ENCODE measurements at places on chromosomes 5 and 9. TPM values are rescaled to one million over a fixed set of nuclear protein-coding genes. Genes with fewer than 3 reads are reported as not detected.

- DNase-seq = no peak
These were observed 4.1 kb downstream of the GLRX start for GRCh38 chr5:95818181-95819147.

DNA sequence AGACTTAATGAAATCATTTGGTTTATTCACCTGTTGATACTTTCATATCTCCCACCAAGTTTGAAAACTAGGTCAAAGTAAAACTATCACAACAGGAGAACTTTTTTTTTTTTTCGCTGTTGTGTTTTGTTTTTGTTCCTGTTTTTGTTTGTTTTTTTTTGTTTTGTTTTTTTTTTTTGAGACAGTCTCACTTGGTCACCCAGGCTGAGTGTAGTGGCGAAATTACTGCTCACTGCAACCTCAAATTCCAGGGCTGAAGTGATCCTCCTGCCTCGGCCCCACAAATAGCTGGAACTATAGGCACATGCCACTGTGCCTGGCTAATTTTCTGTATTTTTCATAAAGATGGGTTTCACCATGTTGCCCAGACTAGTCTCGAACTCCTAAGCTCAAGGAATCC is 49.3 kb downstream of the MLLT3 start:
- DNase-seq = no peak

WDR38 gene
- 0.09 TPM for polyA plus RNA-seq

- DNase-seq = no peak
These were observed 120.8 kb downstream of the EMB start for GRCh38 chr5:50320131-50320749.

DNA sequence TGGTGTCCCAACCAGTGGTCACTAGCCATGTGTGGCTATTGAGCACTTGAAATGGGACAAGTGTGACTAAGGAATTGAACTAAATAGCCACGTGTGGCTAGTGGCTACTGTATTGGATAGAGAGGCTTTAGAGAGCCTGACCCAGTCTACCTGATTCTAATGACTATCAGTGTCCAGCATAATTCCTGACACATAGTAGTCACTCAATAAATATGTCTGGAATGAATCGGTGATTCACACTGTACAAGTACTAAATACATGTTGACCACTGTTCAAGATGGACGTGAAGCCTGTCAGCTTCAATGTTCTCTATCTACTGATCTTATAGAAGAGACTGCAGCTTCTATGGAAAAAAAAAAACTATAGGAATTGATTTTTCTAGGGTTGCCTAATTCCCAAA is 57.7 kb upstream of the MAST4 start:
- DNase-seq = no peak

DNA sequence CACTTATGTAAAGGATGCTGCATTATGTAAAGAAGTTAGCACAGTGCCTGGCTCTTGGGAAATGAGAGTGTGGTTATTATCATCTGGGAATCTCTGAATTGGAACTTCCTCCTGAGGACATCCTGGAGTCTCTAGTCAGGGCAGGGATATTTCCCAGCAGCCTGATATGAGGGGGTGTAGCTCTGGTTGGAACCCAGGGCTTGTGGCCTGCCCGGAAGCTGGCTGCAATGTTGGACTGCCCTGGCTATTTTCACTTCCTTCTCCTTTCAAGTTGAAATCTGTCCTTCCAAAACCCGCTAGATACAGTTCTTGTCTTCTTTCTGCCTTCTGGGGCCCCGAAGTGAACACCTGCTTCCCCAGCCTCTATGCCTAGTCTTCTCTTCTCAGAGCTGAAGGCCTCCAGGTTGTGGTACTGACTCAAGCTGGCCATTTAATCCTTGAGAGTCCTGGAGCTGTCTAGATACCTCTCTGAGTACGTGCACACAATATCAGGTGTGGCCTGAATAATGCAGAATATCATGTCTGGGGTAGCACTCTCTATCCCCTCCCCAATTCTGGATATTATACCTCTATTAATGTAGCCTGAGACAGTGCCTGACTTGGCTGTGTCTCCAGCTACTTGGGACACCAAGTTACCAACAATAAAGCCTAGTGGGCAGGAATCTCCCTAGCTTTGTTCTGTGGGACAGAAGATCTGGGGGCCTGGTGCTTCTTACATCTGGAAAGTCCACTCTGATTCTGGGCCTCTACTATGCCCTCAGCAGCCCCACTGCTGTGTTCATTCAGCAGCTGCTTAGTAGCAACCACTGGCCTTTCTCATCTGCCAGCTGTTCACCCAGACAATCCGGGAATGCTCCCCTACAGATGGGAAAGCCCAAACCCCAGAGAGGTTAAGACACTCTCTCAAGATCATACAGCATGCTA is 45.0 kb downstream of the SLC6A7 start:
- DNase-seq = no peak

RNF208 gene
- 36.0 TPM for polyA plus RNA-seq

GRCh38 chr5:143889986-143890385 is 78.0 kb downstream of the HMHB1 start:
- DNase-seq = no peak

- no peak for DNase-seq
These were observed 6.3 kb downstream of the FOXD1 start for GRCh38 chr5:73442231-73442811.

DNA sequence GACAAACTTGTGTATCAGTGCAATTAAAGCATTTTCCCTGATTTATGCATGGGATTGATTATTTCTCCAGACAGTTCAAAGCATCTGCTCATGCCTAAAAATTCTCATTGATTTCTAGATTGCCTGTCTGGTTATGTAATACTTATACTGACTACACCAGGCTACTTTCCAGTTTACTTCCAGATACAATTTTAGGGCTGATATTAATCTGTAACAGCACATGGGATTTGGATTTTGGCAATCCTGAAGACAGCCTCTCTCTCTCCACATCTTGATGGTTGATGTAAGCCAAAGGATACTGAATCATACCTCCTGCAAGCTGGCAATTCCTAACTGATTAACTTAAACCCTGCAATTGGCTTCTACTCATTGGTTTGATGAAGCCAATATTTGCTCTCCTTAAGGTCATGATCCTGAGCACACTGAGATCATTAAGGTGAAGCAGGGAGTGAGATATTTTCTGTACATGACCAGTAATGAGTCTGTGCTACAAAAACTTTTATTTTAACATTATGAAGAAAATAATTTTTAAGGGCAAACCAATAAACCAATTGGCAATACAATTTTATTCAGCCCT is 25.7 kb upstream of the FBXL7 start:
- DNase-seq = no peak

GRCh38 chr5:3899093-3899492 is 303.5 kb downstream of the IRX1 start:
- no peak for DNase-seq

DNA sequence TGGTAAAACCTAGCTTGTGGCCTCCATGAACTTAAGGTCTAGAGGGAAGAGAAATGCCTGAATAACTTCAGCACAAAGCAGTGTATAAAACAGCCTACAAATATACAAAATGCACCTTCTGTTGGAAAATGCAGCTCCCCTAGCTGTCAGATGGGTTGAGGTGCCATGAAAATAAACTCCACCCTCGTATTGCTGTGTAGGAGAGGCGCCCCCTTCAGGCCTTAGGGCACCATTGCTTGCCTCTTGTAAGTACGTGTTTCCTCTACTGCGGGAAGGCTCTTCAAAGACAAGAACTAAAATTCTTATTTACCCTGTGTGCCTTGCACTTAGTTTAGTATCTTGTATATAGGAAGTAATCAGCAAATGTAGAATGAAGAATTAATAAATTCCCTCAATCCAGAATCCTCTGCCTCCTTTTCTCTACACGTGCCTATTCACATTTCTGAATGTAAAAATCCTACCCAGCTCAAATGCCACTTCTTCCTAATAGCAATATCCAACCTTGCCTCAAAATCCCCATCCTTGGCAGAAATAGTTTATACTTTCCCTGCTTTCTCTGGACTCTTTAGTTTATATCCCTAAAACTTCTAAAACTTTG is 393.7 kb upstream of the PDE4D start:
- peak; percentile 49 for DNase-seq

- no peak for DNase-seq
These were observed 176.2 kb upstream of the DMRT1 start for GRCh38 chr9:665296-665695.

- DNase-seq = no peak
These were observed 846 bp upstream of the TRAF1 start for GRCh38 chr9:120927269-120928014.

DNA sequence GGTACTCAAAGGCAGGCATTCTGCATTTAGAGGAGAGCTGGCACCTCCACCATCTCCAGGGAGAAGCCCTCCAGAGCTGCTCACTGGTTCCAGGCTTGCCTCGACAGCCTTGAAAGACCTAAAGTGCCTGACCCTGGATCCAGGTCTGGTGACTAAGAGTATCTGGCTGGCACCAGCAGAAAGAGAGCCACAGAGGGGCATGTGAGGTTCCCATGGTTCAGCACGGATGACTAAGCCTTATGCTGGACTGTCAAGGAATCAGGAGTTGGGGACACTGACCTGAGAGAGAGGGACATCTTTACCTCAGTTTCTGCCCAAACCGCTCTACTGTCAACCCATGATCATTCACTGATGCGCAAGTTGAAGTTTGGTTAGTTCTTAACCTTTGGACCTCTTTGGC is 3.0 kb downstream of the ACTL7A start:
- no peak for DNase-seq

DNA sequence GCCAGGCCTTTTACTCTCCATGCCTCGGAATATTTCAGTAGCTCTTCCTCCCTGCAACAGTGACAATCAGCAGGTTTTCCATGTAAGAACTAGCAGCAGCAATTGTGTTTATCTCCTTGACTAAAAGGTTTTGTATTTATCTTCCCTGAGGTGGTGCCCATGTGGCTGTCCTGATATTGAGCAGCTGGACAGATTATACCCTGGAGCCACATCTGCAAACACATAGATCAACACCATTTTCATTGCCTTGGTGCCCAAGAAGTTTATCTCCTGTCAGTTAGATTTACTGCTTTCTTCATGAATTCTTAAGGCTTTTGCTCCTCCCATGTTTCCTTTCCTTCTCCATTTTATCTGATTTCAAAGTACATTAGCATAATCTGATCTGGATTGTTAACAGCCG is 378.4 kb downstream of the SPATA31D1 start:
- DNase-seq = no peak

CER1 gene
- polyA plus RNA-seq = not detected

GRCh38 chr9:125183054-125183453 is 6.5 kb downstream of the PPP6C start:
- DNase-seq = no peak

PHF24 gene
- 0.07 TPM for polyA plus RNA-seq

DNA sequence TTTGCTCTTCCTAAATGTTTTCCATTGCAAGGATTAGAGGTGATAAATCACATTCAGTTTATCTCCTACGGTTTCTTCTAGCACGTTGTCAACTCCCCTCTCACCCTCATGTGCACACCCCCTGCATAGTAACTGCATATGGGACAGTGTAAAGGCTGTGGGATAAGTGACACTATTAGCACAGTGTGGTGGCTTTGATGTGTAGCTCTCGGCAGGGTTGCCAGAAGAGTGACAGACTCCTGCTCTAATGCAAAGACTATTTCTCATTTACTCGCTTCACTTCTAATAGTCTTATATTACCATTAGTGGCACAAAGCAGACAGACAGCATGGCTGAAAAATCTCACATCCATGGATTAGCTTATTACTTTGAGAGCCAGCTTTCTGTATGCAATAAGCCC is 454.6 kb downstream of the CETN3 start:
- no peak for DNase-seq

- no peak for DNase-seq
These were observed 232.2 kb downstream of the SMARCA2 start for GRCh38 chr9:2247340-2247739.

- DNase-seq = no peak
These were observed 104.6 kb upstream of the IL6ST start for GRCh38 chr5:56099346-56099745.

DNA sequence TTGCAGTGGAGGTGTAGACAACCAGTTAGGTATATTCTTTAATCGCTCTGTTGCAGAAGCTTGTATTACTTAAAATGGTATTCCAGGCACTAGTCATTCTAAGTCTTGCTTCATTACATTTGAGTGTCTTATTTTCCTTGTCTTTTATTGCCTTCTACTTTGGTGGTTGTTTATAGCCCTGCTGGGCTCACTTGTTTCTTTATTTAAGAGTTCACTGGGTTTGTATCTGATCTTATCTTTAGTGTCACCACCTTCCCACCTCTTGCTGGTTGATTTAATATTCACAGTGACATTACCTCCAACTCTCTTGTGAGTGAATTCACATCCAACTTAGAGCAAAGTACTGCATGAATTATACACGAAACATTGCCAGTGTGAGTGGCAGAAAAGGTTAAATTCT is 83.6 kb upstream of the BNC2 start:
- DNase-seq = no peak

DNA sequence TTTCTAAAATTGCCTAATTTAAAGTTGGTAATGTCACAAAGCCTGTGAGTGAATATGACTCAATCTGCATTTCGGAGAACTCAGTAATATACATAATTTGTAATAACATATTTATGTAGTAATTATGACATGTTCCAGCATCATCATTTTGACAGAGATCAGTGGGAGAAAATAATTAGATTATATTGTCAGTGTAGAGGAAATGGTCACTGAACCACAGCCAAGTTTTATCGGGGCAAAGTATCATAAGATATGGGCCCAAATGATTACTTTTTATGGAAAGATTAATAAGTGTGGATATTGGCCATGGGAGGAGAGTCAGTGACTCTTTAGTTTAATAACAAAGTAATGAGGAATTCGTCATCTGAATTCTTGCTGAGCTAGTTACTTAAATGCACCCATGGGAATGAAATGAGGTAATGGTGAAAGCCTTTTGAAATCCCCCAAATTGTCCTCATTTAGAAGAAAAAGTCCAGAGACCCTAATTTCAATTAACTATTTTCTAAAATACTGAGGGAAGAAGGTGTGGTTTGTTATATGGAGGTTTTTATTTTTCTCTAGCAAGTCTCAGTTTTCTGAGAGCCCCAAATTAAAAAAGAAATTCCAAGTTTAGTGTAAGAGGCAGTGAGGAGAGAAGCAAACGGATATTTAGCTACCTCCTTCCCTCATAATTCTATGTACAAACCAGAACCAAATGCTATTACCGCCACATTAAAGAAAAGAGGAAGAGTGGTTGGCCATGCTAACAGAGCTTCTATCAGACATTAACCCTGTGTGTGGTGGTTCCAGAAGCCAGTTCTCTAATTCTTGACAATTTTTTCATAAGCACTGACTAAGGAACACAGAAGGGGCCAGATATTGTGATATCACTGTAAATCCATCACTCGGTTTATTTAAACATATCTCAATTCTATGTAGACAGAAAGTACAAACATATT is 37.7 kb upstream of the MRPS30 start:
- DNase-seq = no peak

DNA sequence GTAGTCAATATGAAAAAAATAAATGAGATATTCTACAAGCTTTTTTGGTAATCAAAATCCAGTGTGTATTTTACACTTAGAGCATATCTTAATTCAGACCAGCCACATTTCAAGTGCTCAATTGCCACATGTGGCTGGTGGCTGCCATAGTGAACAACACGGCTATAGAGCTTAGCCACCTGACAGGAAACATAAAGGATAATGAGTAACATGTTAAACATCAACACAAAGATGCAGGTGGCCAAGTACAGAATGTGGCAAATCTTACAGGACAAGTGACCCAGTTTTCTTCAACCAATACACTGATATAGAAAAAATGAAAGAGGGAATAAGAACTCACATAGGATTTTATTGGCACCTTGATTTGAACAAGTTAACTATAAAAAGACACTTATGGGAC is 61.4 kb downstream of the KIF24 start:
- no peak for DNase-seq

- DNase-seq = no peak
These were observed 8.8 kb downstream of the PRXL2C start for GRCh38 chr9:96646081-96646991.
